ENCODE measurements at places on chromosomes 12 and 14. TPM values are rescaled to one million over a fixed set of nuclear protein-coding genes. Genes with fewer than 3 reads are reported as not detected.

IRAK4 gene
- total RNA-seq = 17.6 TPM

BICDL1 gene
- not detected for total RNA-seq

GPRC5D gene
- not detected for total RNA-seq

MUCL1 gene
- not detected for total RNA-seq

GLT8D2 gene
- total RNA-seq = 75.8 TPM

ADSS1 gene
- 5.3 TPM for total RNA-seq

DNM1L gene
- 61.3 TPM for total RNA-seq

ACVRL1 gene
- 19.8 TPM for total RNA-seq

FBXO34 gene
- total RNA-seq = 20.6 TPM

CLEC4D gene
- not detected for total RNA-seq

CLEC2B gene
- 22.3 TPM for total RNA-seq

Data from smooth muscle cell of bladder (primary cell).